Upper lobe of left lung (tissue), 6 donors: ENCODE measurements at places on chromosomes 1 and 21.

DNA sequence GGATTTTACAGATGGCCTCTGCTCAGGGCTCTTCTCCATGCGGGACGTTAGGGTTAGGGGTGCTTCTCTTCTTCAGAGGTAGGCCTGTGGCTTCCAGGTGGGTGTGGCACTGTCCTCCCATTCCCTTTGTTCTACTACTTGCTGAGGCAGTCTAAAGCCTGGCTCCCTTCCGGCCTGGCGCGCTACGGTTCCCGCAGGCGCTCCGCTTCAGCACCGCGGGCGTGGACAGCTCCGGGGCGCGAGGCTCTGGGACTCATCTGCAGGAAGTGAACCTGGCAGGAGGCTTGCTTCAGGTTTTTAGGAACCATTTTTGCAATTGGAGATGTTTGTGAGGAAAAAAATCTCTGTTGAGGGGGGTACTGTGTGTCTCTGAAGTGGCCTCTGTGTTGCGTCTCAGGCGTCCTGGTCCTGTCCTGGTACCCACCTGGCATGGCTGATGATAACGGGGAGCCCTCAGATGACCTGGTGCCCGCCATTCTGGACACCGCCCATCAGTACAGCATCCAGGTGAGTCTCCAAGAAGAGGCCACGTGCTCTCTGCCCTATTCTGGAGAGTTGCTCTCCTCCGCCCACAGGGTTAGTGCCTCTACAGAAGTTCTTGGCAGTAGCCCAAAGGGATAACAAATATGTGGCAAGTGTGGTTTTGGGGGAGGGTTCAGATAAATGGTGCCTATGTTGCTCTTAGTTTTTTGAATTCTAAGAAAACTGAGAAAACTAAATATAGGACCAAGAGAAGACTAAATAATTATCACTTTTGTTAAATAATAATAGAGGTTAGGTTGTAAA is 1.9 kb downstream of the MANEAL start:
- DNase-seq = peak; percentile 93

DNA sequence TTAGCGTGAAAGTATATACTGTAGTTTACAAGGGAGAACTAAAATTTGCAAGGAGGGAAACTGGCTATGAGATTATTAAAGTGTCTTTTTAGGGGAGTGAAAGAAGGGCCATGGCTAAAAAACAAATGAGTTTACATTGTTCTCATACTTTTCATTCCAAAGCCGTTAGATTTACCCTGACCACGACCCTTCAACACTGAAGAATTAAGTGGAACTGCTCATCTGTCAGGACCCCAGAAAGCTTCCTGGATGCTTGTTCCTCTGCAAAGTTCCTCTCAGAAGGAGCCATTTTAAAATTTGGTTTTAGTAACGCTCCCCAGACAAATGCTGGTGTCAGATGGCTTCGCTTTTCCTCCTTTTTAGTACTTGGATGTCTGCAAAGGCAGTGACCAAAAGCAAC is 82.7 kb upstream of the ZBTB18 start:
- DNase-seq = no peak

- DNase-seq = peak; percentile 28
These were observed 2.2 kb downstream of the ZNF436 start for GRCh38 chr1:23367451-23367790.

GRCh38 chr1:83800066-83800465 is 198.9 kb downstream of the TTLL7 start:
- no peak for DNase-seq

GRCh38 chr1:33460947-33461629 is 11.4 kb upstream of the ZSCAN20 start:
- no peak for DNase-seq

DNA sequence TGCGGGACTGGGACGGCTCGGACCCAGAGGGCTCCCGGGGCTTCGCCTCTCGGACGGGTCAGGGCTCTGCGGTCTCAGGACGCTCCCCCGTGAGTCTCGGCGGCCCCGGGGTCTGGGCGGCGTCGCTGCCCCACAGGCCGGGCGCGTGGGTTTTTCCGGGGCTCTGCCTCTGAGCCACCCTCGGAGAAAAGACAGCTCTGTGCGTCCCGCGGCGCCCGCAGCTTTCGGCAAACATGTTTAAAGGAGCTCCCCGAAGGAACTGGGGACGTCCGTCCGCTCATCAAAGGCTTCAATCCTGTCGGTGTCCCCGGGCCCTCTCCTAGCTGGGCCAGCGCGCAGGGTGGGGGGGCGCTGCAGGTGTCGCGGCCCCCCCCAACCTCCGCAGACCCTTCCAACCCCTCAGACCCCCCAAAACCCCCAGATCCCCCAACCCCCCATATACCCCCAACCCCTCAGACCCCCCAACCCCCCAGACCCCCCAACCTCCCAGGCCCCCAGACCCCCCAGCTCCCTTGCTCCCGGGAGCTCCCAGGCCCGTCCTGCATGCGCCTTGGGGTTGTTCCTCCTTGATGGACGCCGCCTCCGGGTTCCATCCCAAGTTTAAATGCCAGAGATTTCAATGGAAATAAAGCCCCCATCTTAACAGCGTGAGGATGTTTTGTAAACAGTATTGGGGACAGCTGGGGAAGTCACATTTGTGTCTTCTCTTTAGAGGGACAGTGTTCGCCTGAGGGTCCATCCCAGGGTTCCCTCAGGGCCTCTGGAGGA is 996 bp upstream of the C1orf159 start:
- no peak for DNase-seq

DNA sequence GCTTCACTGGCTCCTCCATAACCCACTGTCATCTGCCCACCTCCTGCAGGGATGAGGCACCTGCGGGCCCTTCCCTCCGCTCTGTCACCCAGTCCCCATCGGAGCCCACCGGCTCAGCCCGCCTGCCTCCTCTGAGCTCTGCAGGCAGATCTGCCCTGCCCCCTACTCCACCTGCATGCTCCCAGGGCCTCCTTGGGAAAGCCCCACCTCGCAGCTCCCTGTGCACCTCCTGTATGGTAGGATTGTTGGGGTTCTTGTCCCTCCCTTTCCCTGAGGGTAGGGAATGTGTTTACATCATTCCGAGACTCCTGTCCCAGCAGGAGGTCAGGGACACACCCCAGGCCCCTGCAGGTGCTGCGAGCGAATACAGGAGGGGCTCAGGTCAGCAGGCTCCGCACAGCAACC is 50.5 kb downstream of the SIK1 start:
- no peak for DNase-seq

GRCh38 chr1:110565565-110565964 is 40.6 kb downstream of the KCNA2 start:
- DNase-seq = no peak

GRCh38 chr21:45859041-45859761 is 122.4 kb upstream of the COL6A1 start:
- DNase-seq = no peak

GRCh38 chr1:44505210-44505993 is 100.3 kb downstream of the RNF220 start:
- DNase-seq = no peak
